ENCODE measurements at places on chromosomes 5 and 9.

DNA sequence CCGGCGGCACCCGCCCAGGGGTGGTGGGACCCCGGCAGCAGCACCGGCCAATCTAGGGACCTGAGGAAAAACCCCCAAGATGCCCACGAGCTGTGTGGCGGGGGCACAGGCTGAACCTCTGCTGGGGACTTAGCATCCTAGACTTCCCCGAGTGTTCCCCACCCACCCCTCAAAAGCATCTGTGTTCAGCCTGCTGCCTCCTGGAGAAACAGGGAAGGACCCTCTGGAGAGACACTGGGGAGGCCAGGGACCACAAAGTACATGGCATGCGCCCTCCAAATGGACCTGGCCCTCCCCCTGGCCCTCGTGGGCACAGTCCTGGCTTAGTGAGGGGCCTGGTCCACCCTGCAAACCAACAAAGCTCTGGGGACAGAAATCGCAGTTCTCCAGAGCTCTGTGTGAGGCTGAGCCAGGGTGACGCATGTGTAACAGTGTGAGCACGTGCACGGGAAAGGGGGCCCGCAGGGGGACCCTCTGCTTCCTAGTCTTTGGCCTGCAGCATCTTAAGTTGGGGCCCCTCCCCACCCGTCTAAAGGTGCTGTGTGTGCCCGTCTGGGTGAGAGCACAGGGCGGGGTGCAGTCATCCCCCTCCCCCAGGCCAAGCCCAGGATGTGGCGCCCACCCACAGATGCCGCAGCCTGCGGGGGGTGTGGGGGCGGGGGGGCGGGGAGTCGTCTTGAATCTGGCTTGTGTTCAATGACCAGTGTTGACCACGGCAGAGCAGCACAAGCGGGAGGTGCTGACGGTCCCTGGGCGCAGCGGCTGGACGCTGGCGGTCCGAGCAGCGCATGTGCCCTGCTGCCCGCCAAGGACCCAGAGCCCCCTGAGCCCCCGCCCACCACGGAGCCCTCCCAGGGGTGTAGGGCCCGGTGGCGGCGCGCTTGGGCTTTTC, 672 bp upstream of the KCNT1 start:
- no peak for DNase-seq

- DNase-seq = no peak
Measured at GRCh38 chr5:77863181-77863580, 87.0 kb upstream of the TBCA start.

- DNase-seq = no peak
Measured at GRCh38 chr9:106038266-106039001, 344.1 kb downstream of the TMEM38B start.

DNA sequence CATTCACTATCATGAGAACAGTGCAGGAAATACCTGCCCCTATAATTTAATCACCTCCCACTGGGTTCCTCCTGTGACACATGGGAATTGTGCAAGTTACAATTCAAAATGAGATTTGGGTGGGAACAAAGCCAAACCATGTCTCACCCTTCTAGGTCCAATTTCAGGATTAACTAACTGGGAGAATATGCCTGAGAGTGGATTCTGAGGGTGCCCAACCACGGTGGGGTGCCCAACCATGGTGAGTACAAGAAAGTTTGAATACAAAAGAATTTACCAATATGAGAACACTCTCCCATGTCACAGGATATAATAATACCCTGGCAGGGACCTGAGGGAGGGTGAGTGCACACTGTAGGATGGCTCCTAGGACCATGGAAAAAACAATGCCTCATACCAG, 17.2 kb upstream of the GDA start:
- DNase-seq = no peak

- no peak for DNase-seq
Measured at GRCh38 chr9:123763910-123764588, 165.9 kb downstream of the DENND1A start.

DNA sequence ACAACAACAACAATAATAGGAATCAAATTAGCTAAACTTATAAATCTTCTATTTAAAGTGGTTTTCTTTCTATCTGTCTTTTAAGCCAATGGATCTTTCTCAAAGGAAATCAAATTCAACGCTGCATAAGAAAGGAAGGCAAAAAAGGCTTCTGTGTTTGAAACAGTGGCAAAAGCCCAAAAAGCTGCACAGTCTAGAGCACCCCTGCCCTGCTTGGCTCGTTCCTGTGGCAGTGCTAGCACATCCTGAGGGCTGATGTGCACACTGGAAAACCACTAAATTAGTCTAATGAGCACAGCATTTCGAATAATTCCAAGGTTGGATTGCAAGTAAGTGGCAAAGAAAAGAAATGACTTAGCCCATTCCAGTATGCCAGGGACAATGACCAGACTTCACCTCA, 80.7 kb downstream of the AP3B1 start:
- DNase-seq = peak; percentile 44

GRCh38 chr9:108434502-108434901, 421.3 kb downstream of the ACTL7B start:
- DNase-seq = no peak

GRCh38 chr9:83622433-83622938, 457 bp upstream of the IDNK start:
- no peak for DNase-seq

- no peak for DNase-seq
Measured at GRCh38 chr9:110744715-110745384, 76.3 kb downstream of the MUSK start.

All from putamen (tissue), 1 donor.